Activated naive CD4-positive, alpha-beta T cell treated with Interleukin-2 at 50 U/mL for 16 hours (primary cell): ENCODE measurements at places on chromosomes 5 and 9.

- DNase-seq: no peak
These were observed 6.0 kb upstream of the PLAC8L1 start for GRCh38 chr5:146111409-146111808.

DNA sequence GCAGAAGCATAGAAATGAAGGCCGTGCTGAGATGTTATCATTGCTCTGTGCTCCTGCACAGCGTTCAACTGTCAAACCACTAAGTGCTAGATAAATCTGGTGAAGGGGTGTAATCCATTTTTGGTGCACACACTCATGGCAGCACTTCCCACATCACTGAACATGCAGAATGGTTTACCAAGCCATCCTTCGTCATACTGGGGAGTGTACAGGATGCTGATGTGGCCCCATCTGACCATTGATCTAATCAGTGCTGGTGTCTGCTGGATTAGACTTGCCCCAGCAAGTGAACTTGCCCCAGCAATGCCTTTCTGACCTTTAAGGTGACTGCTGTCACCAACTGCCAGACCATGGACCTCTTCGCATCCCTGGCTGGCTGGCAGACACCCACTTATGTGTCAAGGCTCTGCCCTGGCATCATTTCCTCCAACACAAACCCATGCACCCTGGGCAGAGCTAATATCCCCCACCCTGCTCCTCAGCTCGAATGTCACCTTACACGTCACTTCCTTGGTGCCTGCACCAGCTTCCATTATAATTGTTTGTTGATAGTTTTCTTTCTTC, 4.2 kb upstream of the SEMA4D start:
- DNase-seq: peak; percentile 27

DNA sequence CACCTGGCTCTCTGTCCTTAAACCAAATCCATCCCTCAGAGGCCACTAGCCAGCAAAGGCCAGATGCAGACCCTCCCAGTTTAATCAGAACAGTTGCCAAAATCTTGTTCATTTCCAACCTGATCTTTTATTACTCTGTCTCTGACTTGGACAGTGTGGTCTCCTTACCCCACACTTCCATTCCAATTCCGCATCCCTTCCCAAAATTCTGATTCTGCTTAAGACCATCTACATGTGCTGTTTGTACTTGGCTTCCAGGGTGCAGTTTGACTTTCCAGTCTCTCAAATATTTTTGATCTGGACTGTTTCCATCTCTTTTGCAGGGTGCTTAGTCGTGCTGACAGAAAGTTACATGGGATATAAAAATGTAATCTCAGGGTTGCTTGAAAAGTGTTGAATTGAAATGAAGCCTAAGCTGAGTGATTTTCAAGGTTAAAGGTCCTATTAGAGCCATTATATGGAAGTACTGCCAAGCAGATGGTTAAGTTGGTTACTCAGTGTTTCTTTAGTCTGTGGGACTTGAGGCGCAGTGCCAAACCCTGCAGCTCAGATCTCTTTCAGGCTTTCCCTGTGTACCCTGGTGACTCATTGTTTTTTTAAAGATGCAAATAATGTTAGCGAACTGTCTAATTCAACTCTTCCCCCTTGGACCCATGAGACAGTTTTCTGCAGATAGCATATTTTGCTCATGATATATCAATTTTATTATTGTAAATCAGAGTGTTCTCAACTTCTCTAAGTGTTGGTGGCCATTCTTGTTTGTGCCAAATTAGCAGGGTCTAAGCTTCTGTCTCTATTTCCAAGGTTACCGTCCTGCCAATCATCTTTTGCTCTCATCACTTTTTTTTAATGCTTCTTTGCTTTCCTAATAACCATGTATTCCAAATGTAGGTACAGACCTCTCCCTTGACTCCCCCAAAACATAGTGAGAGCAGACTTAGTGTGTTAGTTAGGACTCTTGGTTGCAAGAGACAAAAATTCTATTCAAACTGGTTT, 18.2 kb upstream of the DCP2 start:
- peak; percentile 32 for DNase-seq

- no peak for DNase-seq
These were observed 341.5 kb downstream of the OSTF1 start for GRCh38 chr9:75429531-75430475.

DNA sequence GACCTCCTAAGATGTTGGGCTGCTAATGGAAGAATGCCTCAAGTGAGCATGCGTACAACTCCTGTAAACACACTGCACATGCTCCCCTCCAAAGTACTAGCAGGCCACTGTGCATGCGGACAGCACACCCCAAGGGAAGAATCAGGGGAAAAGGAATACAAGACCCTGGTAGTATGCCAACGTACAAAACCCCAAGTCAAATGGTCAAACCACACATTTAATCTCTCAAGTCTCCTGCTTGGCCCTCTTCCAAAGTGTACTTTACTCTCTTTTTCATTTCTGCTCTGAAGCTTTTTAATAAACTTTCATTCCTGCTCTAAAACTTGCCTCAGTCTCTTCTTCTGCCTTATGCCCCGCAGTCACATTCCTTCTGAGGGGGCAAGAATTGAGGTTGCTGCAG, 466.4 kb downstream of the DMRTA1 start:
- DNase-seq: no peak

GRCh38 chr5:40976041-40976440, 66.7 kb downstream of the C7 start:
- no peak for DNase-seq

DNA sequence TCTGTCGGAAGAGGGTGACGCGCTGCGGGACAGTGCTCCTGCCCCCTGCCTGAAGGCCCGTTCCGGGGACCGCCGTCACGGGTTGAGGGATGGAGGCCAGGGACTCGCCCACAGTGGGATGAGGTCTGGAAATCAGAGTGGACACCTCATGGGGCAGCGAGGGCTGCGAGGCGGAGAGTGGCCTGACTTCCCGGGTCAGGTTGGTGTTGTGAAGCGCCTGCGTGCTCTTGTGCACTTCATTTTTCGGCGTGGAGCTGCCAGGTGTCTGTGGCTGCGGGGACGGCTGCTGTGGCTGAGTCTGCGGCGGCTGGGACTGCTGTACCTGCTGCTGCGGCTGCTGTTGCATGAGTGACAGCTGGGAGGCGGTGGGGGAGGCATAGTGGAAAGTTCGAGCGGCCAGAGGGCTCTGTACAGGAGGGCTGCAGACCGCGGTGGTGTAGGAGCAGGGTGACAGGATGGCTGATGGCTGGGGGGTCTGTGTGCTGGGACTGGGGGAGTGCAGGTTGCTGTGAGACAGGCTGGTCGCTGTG, 434.1 kb downstream of the HCN1 start:
- DNase-seq: no peak

GRCh38 chr5:89991592-89991991, 418.0 kb downstream of the CETN3 start:
- DNase-seq: no peak
